ENCODE measurements at places on chromosomes 12 and 14. TPM values are rescaled to one million over a fixed set of nuclear protein-coding genes. Genes with fewer than 3 reads are reported as not detected.

KRT73 gene
- total RNA-seq: not detected

FGD4 gene
- 28.5 TPM for total RNA-seq

STAB2 gene
- total RNA-seq: not detected

RPGRIP1 gene
- not detected for total RNA-seq

KRT80 gene
- 0.65 TPM for total RNA-seq

TCTN2 gene
- 12.9 TPM for total RNA-seq

KCNJ8 gene
- total RNA-seq: 9.1 TPM

AVPR1A gene
- 1.9 TPM for total RNA-seq

PLD4 gene
- total RNA-seq: 0.07 TPM

ACTN1 gene
- total RNA-seq: 890 TPM

YBX3 gene
- 116 TPM for total RNA-seq

IL22 gene
- total RNA-seq: not detected

NEMP1 gene
- 6.6 TPM for total RNA-seq

TAS2R50 gene
- 2.9 TPM for total RNA-seq

SLC38A4 gene
- 0.56 TPM for total RNA-seq

COL2A1 gene
- not detected for total RNA-seq

ADSS1 gene
- 16.3 TPM for total RNA-seq

ANKRD33 gene
- 0.03 TPM for total RNA-seq

OR4M1 gene
- total RNA-seq: not detected

IL26 gene
- total RNA-seq: 2.0 TPM

CMKLR1 gene
- total RNA-seq: 5.4 TPM

AICDA gene
- not detected for total RNA-seq

GPR137C gene
- 0.33 TPM for total RNA-seq

PIK3C2G gene
- total RNA-seq: not detected

P2RX7 gene
- 1.3 TPM for total RNA-seq

KLRG1 gene
- 0.78 TPM for total RNA-seq

TAS2R8 gene
- total RNA-seq: not detected

REM2 gene
- total RNA-seq: 0.13 TPM

PTPRO gene
- 2.2 TPM for total RNA-seq

OR6C2 gene
- not detected for total RNA-seq

C12orf56 gene
- 0.40 TPM for total RNA-seq

SLC7A8 gene
- total RNA-seq: 8.0 TPM

DLGAP5 gene
- 10.2 TPM for total RNA-seq

BMAL2 gene
- total RNA-seq: 22.8 TPM

CPNE6 gene
- not detected for total RNA-seq

LRRC10 gene
- not detected for total RNA-seq

FAM222A gene
- total RNA-seq: 0.23 TPM

DNAH10 gene
- total RNA-seq: 0.46 TPM

FAM181A gene
- total RNA-seq: not detected

NTS gene
- total RNA-seq: 0.39 TPM

OR6C4 gene
- not detected for total RNA-seq

Measured in smooth muscle cell of the pulmonary artery (primary cell).